NCI-H2171 (cell line): ENCODE measurements at places on chromosomes 16 and 17.

GRCh38 chr16:78817200-78817739 is 717.8 kb downstream of the WWOX start:
- DNase-seq: no peak

DNA sequence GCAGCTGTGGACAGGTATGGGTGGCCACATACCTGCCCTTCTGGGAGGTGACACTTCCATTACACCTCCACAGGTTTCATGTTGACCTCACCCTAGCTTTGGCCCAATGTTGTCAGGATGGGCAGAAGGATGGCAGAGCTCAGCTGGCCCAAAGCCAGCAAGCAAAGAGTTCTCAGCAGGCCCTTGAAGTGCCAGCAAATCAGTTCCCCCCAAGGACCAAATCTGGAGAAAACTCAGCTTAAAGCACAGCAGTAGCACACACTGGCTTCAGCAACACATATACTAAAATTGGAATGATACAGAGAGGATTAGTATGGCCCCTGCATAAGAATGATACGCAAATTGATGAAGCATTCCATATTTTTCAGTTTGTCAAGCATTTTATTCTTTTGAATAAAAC is 13.4 kb downstream of the ARL4D start:
- DNase-seq: no peak

DNA sequence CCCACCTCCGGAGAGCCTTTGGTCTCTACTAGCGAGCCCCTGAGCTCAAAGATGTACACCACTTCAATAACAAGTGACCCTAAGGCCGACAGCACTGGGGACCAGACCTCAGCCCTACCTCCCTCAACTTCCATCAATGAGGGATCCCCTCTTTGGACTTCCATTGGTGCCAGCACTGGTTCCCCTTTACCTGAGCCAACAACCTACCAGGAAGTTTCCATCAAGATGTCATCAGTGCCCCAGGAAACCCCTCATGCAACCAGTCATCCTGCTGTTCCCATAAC is 702 bp downstream of the SPN start:
- DNase-seq: no peak

GRCh38 chr17:78708510-78708973 is 73.5 kb downstream of the CYTH1 start:
- DNase-seq: peak; percentile 53

DNA sequence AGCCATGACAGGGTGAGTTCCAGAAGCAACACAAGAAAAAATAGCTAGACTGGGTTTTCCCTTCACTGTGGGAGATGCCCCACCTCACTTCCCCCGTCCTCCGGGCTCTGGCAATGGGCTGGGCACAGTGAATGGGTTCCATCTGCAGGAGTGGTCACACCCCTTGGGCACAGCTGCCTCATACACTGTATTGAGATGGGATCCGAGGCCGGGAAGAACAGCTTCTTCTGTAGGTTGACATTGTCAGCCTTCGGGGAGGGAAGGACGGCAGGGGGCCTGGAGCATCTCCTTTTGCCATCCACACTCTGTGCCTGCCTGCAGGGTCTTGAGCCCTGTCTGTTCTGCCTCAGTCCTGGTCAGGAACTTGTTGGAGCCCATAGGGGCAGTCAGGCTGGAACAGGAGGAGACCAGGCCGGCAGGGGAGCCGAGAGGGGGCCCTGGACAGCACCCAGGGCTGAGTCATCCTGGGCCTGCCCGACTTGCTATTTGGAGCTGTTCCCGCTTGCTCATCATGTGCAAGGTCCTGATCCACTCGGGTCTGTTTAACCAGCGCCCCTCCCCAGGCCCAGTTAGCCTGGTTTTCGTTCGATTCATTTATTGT is 286.7 kb downstream of the SEC14L1 start:
- no peak for DNase-seq

GRCh38 chr17:78609191-78609641 is 32.0 kb upstream of the DNAH17 start:
- DNase-seq: no peak

- no peak for DNase-seq
Measured at GRCh38 chr17:83091257-83092141, 12.1 kb downstream of the METRNL start.

- no peak for DNase-seq
Measured at GRCh38 chr16:67448580-67448979, 17.7 kb downstream of the HSD11B2 start.
